Endothelial cell (in vitro differentiated cells): ENCODE measurements at places on chromosomes 2 and 18.
A peak's percentile ranks its signal among the peaks of the same experiment; 100 is the strongest.

GRCh38 chr2:63057249-63058143 is 6.9 kb downstream of the OTX1 start:
- peak; percentile 12 for DNase-seq

DNA sequence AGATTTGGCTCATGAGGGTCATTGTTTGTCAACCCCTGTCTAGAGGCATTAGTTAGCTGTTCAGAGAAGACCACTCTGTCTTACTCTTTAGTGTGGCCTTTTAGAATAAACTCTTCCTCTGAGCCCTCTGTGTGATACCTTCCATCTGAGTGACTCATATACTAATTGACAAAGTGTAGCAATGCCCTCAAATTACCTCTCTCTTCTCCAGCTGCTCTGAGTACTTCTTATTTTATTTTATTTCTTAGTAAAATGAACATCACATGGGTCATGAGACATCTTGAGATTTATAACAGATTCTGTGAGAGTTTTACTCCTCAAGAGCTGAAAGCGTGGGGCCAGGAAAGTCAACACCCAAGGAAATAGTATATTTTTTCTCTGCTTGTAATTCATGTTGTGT is 67.4 kb downstream of the KCTD18 start:
- DNase-seq = no peak

- peak; percentile 45 for DNase-seq
Observed at GRCh38 chr2:59182249-59182648, 941.1 kb upstream of the FANCL start.

DNA sequence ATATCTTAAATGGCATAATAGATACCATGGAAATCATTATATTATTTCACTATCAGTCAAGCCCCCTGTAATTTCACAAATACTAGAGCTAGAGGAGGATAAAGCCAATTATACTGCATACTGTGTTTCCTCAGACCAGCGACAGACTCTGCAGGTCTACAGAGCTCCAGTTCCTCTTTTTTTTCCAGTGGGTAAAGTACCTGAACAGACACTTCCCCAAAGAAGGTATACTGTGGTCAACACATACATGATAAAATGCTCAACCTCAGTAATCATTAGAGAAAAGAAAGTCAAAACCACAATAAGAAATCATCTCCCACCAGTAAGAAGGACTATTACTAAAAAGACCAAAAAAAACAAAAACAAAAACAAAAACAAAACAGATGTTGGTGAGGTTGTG is 44.6 kb downstream of the SCN7A start:
- no peak for DNase-seq

- no peak for DNase-seq
Observed at GRCh38 chr18:8151181-8151580, 458.1 kb upstream of the RAB12 start.

DNA sequence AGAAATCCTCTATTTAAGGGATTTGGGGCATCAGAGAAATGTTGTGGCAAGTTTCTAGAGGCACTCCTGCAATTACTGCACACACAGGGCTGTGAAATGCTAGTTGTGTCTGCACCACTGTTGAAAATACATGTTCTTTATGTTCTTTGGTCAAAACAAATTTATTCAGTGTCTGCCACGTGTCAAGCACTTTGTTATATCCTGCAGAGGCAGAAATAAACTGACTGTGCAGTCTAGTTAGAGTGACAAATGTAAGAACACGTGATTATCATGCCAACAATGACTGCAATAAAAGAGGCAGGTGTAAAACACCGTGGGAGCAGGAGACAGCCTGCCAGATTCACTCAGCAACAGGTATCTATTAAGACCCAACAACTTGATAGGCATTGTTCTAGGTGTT is 423.3 kb downstream of the LRP1B start:
- DNase-seq = no peak

- no peak for DNase-seq
Observed at GRCh38 chr2:219531639-219532377, 11.8 kb downstream of the CHPF start.
